ENCODE measurements at places on chromosomes 3 and 15. TPM values are rescaled to one million over a fixed set of nuclear protein-coding genes. Genes with fewer than 3 reads are reported as not detected.

Gene SLC12A8
- total RNA-seq: 0.86 TPM

Gene PSMD2
- 463 TPM for total RNA-seq

Gene SCN5A
- total RNA-seq: 4.6 TPM

Gene SLC7A14
- 2.0 TPM for total RNA-seq

Gene SOX14
- not detected for total RNA-seq

Gene CNTN3
- total RNA-seq: under 0.01 TPM

Gene SUCNR1
- 0.10 TPM for total RNA-seq

Gene ARIH1
- total RNA-seq: 52.2 TPM

Gene VIPR1
- 0.96 TPM for total RNA-seq

Gene MST1R
- 0.33 TPM for total RNA-seq

Gene MBNL1
- 609 TPM for total RNA-seq

Gene DLL4
- 80.4 TPM for total RNA-seq

Gene CASR
- total RNA-seq: under 0.01 TPM

Gene PLA2G4E
- total RNA-seq: not detected

Gene SAMMSON
- total RNA-seq: not detected

Gene BTLA
- total RNA-seq: under 0.01 TPM

Gene TRAIP
- 5.5 TPM for total RNA-seq

Gene KNG1
- total RNA-seq: not detected

Gene SMCO1
- not detected for total RNA-seq

Gene ERC2
- total RNA-seq: 1.9 TPM

Gene GABRG3
- total RNA-seq: not detected

Gene POPDC2
- total RNA-seq: 0.48 TPM

Gene KLHDC8B
- total RNA-seq: 35.9 TPM

Gene CLDN18
- total RNA-seq: not detected

Gene C2CD4B
- 58.1 TPM for total RNA-seq

Gene LSAMP
- 0.10 TPM for total RNA-seq

Gene RSRC1
- 44.9 TPM for total RNA-seq

Gene SLC27A2
- 0.33 TPM for total RNA-seq

Gene MESP1
- total RNA-seq: 0.10 TPM

Gene ACVR2B
- 3.6 TPM for total RNA-seq

Gene HERC2
- total RNA-seq: 51.3 TPM

Gene NKIRAS1
- total RNA-seq: 6.0 TPM

Gene CHCHD4
- 8.2 TPM for total RNA-seq

Gene PGBD4
- 1.3 TPM for total RNA-seq

Gene CIDEC
- total RNA-seq: not detected

Gene P2RY13
- total RNA-seq: not detected

Gene TNNC1
- total RNA-seq: not detected

Gene MUC4
- not detected for total RNA-seq

Gene ONECUT1
- total RNA-seq: not detected

Gene PPP1R14D
- total RNA-seq: not detected

Gene PIGZ
- total RNA-seq: 6.2 TPM

Gene PYGO1
- total RNA-seq: 3.1 TPM

Gene GOLGA6L7
- total RNA-seq: not detected
